ENCODE measurements at places on chromosomes 6 and 20. TPM values are rescaled to one million over a fixed set of nuclear protein-coding genes. Genes with fewer than 3 reads are reported as not detected.

CRYBG1 gene
- not detected for total RNA-seq

GPR6 gene
- not detected for total RNA-seq

HSPA1A gene
- not detected for total RNA-seq

LIN28B gene
- total RNA-seq: 22.4 TPM

SCUBE3 gene
- 0.36 TPM for total RNA-seq

PTK6 gene
- 1.4 TPM for total RNA-seq

SLC4A11 gene
- total RNA-seq: 16.4 TPM

SLCO4A1 gene
- total RNA-seq: 5.8 TPM

DOK5 gene
- total RNA-seq: not detected

ANKRD6 gene
- 0.18 TPM for total RNA-seq
